NCI-H1436 treated with DMSO at 0.1 percent for 48 hours (cell line): ENCODE measurements at places on chromosomes 1 and 21.

GRCh38 chr1:94887603-94888171, 39.2 kb downstream of the CNN3 start:
- no peak for DNase-seq

GRCh38 chr1:14724246-14724645, 125.8 kb downstream of the KAZN start:
- DNase-seq, result no peak

- DNase-seq, result no peak
These were observed 65.5 kb downstream of the EPHB2 start for GRCh38 chr1:22776035-22776613.

DNA sequence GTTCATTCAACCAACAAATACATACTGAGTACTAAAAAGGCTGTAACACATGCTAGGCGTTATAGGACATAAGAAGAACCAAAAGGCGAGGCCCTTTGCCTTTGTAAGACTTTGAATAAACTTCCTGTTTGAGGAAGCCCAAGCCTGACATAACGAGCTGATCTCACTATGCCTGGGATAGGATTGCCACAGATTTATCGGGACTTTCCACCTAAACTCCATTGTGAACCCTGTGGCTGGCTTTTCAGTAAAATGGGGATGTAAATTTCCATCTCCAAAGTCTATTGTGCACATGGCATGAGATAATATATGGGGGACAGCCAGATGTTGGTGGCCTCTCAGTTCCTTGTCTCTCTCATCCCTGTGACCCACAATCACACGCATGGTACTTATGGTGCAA, 41.9 kb downstream of the LMO4 start:
- no peak for DNase-seq

DNA sequence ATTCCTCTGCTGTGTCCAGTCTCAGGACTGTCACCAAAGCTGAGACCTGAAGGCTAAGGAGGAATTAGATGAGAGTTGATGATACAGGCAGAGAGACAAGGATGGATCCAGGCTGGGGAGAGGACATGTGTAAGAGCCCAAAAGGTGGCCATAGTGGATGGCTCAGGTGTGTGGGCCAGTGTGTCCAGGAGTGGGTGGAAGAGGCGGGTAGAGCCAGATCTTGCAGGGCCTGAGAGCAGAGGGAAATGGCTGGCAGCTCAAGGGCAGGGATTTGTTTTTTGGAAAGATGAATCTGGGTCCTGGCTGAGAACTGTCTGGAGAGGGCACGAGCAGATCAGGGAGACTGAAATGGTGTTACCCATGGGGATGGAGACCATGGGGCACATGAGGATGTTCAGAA, 38.1 kb downstream of the AZIN2 start:
- DNase-seq, result no peak

- DNase-seq, result no peak
These were observed 541.6 kb upstream of the CAMK1G start for GRCh38 chr1:209041927-209042326.

DNA sequence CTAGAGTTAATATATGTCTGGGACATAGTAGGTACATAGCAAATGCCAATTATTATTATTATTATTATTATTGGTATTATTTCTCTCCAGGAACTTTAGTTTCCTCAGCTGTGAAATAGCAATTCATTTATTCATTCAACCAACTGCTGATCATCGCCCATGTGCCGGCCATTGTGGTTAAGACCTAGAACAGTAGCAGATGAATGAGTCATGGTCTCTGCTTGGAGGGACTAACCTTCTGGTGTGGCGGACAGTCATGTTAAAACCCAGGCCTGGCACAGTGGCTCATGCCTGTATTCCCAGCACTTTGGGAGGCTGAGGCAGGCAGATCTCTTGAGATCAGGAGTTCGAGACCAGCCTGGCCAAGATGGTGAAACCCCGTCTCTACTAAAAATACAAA, 23.8 kb upstream of the LDLRAP1 start:
- no peak for DNase-seq

GRCh38 chr1:99672038-99672437, 26.1 kb downstream of the PALMD start:
- DNase-seq, result no peak

GRCh38 chr1:162823771-162824525, 33.4 kb downstream of the HSD17B7 start:
- no peak for DNase-seq

GRCh38 chr1:53562291-53562980, 103.2 kb downstream of the DMRTB1 start:
- no peak for DNase-seq

GRCh38 chr1:204439621-204440375, 28.2 kb upstream of the PPP1R15B start:
- DNase-seq, result no peak

DNA sequence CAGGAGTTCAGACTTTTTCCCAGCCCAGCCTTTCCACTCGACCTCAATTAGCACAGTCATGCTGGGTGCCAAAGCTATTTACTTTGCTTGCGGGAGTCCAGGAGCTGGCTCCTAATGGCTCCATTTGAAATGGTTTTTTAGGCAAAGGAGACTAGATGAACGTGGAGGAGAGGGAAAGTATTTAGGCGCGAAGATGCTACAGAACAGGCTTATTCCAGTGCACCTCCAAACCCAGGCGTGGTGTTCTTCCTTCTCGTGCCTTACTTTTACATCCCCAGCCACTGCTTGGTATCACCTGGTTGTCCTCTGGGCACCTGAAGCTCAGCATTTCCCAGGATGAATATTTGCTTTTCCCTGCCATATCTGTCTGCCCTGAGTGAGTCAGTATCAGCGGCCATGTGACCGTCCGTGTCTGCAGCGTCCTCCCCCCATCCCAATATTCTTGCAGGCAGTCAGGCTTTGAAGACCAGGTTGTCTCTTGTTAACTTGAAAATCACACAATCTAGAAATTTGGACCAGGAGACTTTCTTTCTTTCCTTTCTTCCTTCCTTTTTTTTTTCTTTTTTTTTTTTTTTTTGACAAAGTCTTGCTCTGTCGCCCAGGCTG, 198.5 kb downstream of the DYRK1A start:
- DNase-seq, result no peak

DNA sequence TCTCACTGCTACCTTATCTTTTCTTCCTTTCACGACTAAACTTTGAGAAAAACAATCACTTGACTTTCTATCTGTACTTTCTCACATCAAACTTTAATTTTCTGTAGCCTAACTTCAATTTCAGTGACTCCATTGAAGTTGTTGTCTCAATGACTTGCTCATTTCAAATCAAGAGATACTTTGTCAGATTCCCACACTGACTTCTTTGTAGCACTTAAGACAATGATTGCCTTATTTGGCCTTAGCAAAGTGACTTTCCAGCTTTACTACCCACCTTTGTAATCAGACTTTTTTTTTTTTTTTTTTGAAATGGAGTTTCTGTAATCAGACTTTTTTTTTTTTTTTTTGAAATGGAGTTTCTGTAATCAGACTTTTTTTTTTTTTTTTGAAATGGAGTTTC, 37.0 kb downstream of the AGO4 start:
- no peak for DNase-seq

DNA sequence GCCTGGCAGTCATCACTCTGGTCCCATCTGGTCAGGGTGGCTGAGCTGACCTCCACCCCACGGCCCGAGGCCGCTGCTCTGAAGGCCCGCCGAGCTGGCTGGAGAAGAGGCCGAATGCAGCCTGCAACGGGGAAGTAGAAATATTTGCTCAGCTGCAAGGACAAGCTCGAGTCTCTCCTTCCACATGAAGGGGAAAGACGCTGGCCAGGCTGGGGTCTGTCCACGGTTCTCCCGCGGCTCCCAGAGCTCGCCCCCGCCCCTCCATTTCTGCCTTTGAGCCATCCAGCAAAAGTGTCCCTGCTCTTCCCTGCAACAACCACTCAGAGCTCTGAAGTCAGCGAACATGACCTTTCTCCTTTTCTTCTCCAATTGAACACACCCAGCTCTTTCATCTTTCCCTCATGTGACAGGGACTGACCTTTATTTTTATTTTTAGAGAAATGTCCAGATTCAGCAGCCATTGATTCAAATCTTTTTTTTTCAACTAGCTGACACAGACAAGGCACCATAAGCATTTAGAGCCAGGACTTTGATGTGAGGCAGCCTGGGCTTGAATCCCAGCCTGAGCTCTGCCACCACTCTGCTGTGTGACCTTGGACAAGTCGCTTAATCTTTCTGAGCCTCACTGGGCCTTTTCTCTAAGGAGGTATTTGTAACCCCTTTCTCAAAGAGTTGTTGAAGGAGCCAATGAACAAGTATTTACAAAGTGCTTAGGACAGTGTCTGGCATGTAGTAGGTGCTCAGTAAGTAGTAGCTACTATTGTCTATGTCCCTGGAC, 149.3 kb upstream of the WNT4 start:
- DNase-seq, result no peak

GRCh38 chr1:58251430-58252073, 295.0 kb downstream of the OMA1 start:
- no peak for DNase-seq

DNA sequence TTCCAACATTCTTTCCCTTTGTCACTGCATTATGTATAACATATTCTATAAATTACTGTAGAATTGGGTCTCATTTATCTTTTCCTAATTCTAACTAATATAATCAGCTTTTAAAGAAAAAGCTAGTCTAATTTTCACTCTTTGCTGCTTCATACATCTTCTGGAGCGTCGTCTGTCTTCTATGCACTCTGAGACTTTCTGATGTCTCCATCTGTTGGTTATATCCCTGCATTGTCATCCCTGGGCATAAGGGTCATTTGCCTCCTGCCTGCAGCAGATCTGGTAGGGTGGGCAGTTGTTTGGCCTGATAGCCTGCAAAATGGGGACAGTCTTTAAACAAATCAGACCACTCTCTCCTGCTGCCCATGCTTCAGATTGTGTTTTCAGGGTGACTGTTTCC, 40.8 kb upstream of the DYNLT5 start:
- no peak for DNase-seq

- no peak for DNase-seq
These were observed 55.8 kb downstream of the FBXO2 start for GRCh38 chr1:11598461-11598860.

DNA sequence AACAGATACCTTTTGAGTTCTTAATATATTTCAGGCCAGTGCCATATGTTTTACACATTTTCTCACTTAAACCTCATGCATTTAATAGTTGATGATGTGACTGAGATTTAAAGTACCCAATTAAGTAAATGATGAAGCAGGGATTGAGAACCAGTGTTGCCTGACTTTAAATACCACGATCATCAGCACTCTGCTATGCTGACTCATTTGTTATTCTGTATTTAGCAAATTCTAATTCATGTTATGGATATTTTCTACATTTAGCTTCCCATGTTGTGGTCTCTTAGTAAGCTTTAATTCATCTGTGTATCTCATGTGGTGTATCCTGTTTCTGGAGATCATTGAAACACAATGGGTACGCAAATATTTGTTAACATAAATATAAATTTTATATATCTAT, 363.0 kb downstream of the PTBP2 start:
- no peak for DNase-seq

- DNase-seq, result no peak
These were observed 53.7 kb upstream of the CACYBP start for GRCh38 chr1:174946031-174946430.

DNA sequence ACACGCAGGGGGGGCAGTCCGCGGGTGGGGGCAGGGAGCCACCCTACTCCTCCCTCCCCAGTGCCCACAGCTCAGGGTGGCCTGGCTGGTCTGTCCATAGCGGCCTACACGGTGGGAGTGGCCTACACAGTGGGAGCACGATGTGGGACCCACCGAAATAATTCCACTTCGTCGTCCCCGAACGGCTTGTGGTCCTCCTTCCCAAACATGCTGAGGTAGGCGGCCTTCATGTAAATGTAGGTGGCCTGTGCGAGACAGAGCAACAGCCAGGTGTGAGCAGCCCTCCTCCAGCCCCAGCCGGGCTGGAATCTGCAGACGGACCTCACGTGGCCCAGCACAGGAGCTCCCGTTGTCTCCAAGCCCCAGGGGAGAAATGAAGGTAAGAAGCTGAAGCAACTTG, 34.4 kb downstream of the TTC39A start:
- DNase-seq, result no peak

GRCh38 chr1:77632216-77632615, 50.2 kb downstream of the ZZZ3 start:
- no peak for DNase-seq

DNA sequence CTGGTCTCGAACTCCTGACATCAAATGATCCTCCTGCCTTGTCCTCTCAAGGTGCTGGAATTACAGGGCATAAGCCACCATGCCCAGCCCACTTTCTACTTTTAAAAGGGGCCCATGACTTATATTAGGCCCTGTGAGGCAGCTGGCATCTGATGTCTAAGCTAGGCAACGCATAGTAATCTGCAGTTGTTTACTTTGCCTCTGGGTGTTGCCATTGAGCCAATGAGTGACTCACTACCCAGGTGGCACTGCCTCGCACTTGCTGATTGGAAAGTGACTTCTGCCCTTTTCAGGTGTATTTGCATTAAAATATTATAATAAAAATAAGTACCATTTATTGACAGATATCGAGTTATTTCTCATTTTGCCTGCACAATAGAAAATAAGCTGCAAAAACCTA, 84.9 kb downstream of the KIF14 start:
- DNase-seq, result no peak

GRCh38 chr1:5479876-5480646, 512.2 kb downstream of the NPHP4 start:
- no peak for DNase-seq

DNA sequence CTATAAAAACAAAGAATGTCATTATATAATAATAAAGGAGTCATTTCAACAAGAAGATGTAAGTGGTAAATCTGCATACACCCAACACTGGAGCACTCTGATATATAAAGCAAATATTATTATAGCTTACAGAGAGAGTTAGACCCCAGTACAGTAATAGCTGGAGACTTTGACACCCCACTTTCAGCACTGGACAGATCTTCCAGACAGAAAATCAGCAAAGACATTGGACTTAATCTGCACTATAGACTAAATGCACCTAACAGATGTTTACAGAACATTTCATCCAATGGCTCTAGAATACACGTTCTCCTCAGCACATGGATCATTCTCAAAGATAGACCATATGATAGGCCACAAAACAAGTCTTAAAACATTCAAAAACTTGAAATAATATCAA, 20.0 kb upstream of the KCNH1 start:
- no peak for DNase-seq

DNA sequence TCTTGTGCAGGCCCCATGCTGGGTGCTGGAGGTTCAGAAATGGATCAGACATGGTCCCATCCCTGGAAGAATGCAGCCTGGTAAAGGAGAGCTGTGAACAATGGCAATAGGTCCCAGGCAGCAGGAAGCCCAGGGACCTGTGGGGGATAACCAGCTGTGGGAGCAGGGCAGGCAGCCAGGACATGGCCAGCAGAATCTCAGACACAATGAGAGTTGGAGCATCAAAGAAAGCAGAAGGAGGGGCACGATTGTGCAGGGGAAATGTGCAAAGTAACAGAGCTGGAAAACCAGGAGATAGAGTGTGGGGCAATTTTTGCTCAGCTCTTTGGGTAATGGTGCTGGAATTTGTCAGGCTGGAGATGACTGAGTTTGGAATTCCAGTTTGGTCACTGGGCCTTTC, 44.3 kb downstream of the C8B start:
- DNase-seq, result no peak

DNA sequence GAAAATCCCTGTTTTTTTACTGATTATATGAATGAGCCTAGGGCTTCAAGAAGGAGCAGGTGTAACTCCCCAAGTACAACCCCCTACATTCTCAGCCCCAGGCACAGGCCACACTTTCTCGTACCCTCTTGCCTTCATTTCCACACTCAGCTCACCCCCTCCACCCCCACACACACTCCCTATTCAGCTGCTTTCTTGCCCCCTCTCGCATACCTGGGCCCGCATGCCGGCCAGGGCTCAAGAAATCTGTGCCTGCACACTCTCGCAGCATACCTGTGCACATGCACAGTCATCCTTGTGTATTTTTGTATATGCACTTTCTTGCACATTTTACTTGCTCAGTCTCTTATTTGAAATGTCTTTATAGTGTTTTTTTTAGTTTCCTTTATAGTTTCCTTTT, 2.0 kb downstream of the PTPRF start:
- no peak for DNase-seq
